ENCODE measurements at places on chromosomes 12 and 14.

GRCh38 chr14:103716091-103716801, 636 bp downstream of the ZFYVE21 start:
- no peak for DNase-seq

- DNase-seq, result no peak
These were observed 10.9 kb downstream of the COPS7A start for GRCh38 chr12:6734506-6735387.

DNA sequence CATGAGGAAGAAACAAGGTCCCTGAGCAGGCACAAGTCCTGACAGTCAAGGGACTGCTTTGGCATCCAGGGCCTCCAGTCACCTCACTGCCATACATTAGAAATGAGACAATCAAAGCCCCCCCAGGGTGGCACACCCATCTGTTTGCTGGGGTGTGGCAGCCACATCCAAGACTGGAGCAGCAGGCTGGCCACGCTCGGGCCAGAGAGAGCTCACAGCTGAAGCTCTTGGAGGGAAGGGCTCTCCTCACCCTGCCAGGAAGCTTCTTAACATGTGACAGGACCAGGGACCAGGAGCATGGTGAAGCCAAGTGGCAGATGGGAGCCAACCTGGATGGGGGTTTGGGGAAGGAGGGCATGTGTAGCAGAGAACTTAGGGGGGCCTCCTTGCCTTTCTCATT, 10.0 kb downstream of the CACNB3 start:
- DNase-seq, result no peak

DNA sequence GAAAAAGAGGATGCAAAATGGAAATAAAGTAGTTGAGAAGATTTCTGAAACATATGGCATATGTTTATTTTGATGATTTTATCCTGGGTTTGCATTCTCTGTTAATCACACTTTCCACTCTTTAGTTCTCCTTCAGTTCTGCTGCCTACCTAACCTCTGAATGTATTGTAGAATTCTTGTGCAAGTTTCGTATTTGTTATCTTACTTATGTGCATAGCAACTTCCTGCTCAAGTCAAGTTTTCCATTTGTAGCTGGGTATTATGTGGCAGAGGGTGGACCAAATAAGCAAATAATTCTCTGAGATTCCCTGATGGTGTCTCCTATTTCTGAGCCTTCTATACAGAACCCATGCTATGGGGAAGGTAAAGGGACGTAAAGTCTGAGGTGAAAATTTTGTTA, 381.6 kb downstream of the FOXG1 start:
- DNase-seq, result no peak

DNA sequence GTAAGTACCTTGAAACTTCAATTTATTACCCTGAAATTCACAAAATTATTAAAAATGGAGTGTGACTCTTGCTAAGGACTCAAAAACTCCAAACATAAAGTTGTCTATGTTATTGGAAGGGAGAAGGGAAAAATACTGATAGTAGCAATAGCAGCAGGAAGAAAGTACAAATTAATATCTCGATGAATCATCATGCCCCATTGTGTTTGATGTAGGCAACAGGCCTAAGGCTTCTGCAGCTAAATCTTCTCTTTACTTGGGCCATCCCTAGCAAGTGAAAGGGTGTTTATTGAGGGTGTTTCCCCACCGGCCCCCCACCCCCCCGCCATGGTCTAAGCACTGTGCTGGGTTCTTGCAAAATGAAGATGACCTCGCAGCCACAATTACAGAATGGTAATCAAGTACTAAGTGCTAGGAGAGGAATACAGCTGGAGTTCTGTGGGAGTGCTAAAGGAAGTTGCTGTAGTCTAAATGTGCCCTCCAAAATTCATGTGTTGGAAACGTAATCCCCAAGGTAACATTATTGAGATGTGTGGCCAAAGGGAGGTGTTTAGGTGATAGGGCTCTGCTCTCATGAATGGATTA, 76.5 kb downstream of the SNAPC1 start:
- DNase-seq, result peak; percentile 57

DNA sequence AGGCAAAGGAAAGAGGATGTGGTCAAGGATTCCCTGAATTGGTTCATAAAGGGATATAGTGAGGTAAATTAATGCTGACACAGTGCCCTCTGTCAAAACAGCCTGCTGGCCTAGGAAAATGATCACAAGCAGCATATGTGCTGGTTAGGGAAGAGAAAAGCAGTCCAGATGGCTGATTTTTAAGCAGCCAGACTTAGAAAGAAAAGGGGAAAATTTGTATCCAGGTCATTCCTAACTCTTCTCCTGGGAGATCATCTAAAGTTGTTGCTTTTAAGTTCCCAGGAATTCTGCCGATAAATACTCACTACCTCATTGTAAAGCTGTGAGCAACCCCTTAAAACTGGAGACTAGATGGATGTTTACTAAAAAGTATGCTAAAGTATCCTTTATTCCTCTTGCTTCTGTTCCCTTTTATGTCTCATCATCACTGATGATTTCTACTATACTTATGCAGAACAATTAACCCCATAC, 46.4 kb upstream of the CNOT2 start:
- peak; percentile 5 for DNase-seq

DNA sequence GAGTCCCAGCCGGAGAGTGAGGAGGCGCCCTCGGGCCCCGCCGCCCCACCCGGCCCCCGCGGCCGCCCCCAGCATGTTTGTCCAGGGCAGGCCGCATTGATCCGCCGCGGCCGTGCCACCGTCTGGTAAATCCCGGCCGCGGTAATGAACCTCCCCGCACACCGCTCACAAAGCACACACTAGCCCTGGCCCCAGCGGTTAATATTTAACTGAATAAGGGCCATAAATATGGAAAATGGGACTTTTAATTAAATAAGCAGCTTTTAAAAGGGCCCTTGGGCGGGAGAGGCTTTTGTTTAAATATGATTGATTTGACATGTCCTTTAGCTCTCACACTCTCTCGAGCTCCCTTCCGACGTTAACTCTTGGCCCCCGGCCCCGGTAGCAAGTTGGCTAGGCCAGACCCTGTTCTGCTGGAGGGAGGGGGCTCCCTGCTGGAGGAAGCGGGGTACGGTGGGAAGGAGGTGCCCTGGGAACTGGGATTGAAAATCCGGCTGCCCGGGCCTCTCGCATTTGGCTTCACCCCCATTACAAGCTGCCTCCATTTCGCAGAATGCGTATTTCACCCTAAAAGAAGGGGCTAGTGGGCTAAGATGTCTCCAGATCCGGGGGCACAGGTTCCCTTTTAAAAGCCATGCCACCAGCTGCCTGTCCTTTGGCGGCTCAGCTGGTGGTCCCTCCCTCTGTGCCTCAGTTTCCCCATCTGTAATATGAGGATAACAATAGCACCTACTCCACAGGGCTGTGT, 199.8 kb downstream of the RBM19 start:
- peak; percentile 19 for DNase-seq

GRCh38 chr12:119870457-119870856, 6.7 kb downstream of the CIT start:
- no peak for DNase-seq

GRCh38 chr14:75224561-75224960, 48.1 kb upstream of the TMED10 start:
- DNase-seq, result no peak

- DNase-seq, result no peak
These were observed 13.5 kb upstream of the KRT73 start for GRCh38 chr12:52631676-52632459.

DNA sequence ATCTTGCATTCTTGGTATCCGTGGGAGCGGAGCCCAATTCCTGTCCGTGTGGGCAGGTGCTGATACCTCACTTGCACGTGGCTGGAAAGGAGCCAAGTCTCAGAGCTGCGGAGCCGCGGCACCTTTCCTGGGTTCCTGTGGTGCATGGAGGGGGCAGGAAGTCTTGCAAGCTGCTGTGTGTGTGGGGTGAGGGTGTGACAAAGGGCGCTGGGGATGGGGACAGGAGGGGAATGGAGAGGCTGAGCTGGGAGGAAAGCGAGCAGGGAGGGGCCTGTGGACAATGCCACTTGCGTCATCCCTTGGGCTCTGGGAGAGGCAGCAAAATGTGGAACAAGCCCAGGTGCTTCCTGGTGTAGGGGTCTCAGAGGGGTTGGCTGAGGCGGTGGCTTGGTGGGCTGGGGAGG, 86.7 kb downstream of the CALM1 start:
- DNase-seq, result peak; percentile 29

GRCh38 chr12:64760808-64761573, 1.8 kb upstream of the GNS start:
- DNase-seq, result no peak

- DNase-seq, result no peak
These were observed 78.7 kb downstream of the SLC25A47 start for GRCh38 chr14:100401792-100402191.

- DNase-seq, result no peak
These were observed 26.2 kb downstream of the FAM177A1 start for GRCh38 chr14:35072226-35072625.

- no peak for DNase-seq
These were observed 158.9 kb upstream of the PLEKHG7 start for GRCh38 chr12:92543840-92544239.

DNA sequence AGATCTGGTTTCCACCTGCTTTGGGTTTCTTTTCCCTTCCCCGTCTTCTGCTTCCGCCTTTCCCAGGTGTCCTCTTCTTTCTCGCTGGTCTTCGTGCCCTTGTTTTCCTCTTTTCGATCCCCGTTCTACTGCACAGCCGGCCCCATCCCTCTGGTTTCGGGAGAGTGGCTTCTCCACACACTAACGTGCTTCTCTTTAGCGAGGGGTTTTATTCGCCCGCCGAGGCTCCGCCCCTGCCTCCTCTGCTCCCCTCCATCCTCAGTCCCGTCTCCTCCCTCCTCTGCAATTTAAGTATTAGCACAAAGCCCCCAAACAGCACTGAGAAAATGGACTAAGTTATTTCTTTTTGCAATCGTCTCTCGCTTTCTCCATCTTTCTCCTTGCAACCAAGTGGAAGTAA, at the start of gene SLC7A8:
TSS of gene SLC7A8 (minus strand) at position 182 of the 400 bp plus-strand sequence. CDS start 746 bp downstream, outside the sequence.
- DNase-seq, result peak; percentile 71

DNA sequence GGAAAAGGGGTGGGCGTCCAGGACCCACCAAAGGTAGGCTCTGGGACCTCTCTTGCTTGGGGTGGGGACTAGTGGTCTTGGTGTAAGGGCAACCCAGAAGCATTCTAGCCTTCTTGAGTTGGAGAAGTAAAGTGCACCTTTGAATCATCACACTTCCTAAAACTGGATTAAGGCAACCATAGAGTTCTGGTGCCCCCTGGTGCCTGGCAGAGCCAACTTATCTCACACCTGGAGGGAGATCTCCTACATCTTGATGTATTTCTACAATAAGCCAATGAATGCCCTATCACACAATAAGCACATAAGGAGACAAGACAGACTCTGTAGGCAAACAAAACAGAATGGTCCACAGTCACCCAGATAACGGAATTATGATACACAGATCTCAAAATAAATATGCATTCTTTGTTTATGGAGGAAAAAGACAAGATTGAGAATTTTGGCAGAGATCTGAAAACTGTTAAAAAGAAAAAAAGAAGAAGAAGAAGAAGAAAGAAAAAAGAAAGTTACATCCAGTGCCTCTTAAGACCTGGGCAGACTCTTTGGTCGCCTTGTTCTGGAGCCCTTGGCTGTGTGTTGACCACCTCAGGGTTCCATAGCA, 95.9 kb upstream of the PPP2R5C start:
- peak; percentile 17 for DNase-seq

GRCh38 chr12:122865268-122866231, 30.3 kb downstream of the HIP1R start:
- DNase-seq, result no peak

DNA sequence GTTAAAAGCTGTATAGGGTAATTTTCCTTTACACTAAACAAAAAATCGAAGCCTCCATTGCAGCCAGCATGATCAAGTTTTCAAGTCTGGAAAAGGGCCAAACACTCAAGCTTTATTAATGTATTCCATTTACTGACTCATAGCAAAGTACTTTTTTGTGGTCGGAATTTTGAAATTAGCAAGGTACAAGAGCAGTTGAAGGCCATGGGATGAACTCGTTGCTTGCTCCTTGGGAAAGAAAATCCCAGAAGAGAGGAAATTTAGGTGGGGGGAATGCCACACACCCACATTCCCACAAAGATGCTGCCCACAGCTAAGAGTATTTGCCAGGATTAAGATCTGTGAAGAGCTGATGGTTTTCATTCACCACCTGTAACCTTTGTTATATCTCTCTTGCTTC, 333.7 kb downstream of the EGLN3 start:
- DNase-seq, result no peak

Data from right lung (tissue), 10 donors.